ENCODE measurements at places on chromosomes 3 and 15. TPM values are rescaled to one million over a fixed set of nuclear protein-coding genes. Genes with fewer than 3 reads are reported as not detected.

TRPM1 gene
- not detected for total RNA-seq

GTF2E1 gene
- total RNA-seq, result 21.2 TPM

SNRK gene
- total RNA-seq, result 79.3 TPM

NMNAT3 gene
- total RNA-seq, result 7.5 TPM

RTP3 gene
- total RNA-seq, result not detected

UROC1 gene
- total RNA-seq, result not detected

CYP1A1 gene
- 0.51 TPM for total RNA-seq

GPR62 gene
- total RNA-seq, result 0.41 TPM

MEX3B gene
- total RNA-seq, result 9.1 TPM

- no peak for DNase-seq
These were observed 64.3 kb downstream of the MGLL start for GRCh38 chr3:127758013-127758412.

DNA sequence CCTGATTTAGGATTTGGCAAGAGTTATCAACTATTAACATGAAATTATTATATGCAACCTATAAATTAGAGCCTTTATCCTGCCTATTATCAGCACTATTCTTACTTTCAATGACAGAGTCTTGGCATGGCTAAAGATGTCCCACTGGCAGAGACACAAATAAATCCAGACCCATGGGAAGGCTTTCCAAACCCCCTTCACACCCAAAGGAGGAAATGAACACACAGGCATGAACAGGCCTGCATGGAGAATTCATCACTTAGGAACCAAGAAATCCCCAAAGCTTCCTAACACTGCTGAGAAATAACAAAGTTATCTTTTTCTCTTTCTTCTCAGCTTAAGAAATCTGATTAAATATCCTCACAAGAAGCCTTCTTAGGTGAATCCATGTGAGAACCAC, 213.9 kb downstream of the OCA2 start:
- peak; percentile 11 for DNase-seq

- no peak for DNase-seq
These were observed 66.4 kb downstream of the RFTN1 start for GRCh38 chr3:16447135-16447534.

GRCh38 chr3:15312550-15312949, 19.8 kb downstream of the SH3BP5 start:
- no peak for DNase-seq

- no peak for DNase-seq
These were observed 6.7 kb upstream of the SLC12A8 start for GRCh38 chr3:125219261-125219701.

- no peak for DNase-seq
These were observed 60.4 kb upstream of the RNF7 start for GRCh38 chr3:141677701-141678100.

DNA sequence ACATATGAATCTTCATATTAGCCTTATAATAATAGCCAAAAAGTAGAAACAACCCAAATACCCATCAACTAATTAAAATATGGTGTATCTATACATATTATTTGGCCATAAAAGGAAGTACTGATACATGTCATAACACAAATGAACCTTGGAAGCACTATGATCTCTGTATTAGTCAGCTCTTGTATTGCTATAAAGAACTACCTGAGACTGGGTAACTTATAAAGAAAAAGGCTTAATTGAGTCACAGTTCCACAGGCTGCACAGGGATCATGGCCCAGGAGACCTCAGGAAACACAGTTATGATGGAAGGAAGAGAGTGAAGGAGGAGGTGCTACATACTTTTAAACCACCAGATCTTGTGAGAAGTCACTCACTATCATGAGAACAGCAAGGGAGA, 16.0 kb upstream of the CCR2 start:
- DNase-seq, result no peak

GRCh38 chr3:42526616-42527367, 24.3 kb downstream of the VIPR1 start:
- DNase-seq, result no peak

DNA sequence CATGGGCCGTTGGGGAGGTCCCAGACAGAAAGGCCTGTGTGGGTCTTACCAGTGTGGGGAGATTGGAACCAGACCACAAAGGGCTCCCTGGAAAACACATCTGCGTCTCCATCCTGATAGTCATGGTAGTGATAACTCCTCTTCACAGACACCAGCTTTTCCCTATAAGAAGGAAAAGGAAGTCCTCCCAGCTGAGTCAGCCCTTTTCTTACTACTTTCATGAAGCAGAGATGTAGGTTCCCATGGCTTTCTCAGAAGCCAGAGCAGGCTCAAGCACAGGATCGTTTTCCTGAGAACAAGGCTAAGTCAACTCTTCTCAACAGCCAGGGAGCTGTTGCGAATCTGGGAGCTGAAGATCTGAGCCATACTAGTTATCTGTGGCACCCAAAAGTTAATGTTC, 6.1 kb downstream of the DNASE1L3 start:
- DNase-seq, result no peak

- DNase-seq, result no peak
These were observed 27.4 kb upstream of the BOC start for GRCh38 chr3:113183748-113184661.

DNA sequence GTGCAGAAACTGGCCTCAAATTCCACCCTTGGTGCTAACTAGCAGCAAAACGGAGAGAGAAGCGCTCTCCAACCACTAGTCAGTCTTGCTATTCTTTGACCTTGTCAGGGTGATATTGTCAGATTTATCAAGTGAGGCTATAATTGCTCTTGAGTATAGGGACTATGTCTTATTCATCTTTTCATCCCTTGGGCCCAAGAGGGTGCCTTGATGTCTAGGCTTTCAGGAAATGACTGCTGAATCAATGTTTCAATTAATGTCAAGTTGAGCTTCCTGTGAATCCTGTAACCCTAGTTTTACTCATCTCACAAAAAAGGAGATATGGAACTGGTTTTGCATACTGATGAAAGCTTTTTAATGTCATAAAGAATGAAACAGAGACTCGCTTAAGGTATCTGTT, 701.3 kb downstream of the EDEM1 start:
- DNase-seq, result no peak

- no peak for DNase-seq
These were observed 131.1 kb upstream of the GADL1 start for GRCh38 chr3:31025541-31025940.

DNA sequence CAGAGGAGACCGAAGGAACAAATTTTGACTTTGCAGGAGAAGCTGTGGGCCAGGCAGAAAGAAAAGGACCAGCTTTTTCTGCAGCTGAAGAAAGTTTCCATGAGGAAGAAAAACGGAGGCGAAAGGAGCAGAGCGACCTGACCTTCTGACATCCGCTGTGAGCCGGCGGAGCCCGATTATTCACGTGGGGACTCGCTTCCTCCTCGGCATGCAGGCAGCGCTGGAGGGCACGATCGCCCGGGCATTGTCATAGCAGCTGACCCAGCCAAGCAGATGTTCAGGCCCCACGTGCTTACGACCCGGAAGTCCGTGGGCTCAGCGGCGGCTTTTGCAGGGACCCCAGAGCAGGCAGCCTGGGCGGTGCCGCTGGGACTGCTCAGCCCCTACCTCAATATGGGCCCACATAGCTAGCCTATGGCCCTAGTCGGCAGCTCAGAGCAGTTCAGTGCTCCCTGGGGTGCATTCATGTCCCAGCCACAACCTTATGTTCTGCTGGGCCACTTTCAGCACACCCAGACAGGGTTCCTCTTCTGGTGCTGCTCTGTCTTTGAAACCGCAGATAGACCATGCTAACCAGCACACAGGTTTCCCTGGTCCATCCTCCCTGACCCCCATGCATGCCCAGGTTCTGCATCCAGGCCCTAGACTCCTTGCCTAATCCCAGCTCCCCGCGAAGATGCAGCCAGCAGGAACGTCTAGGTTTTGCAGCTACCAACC, 10.5 kb upstream of the EIF4A2 start:
- peak; percentile 66 for DNase-seq

- no peak for DNase-seq
These were observed 39.5 kb upstream of the GOLGA8J start for GRCh38 chr15:30043211-30043655.

- DNase-seq, result no peak
These were observed 365.8 kb downstream of the FOXP1 start for GRCh38 chr3:71217640-71218222.

GRCh38 chr3:25265284-25265683, 162.8 kb upstream of the RARB start:
- DNase-seq, result no peak

DNA sequence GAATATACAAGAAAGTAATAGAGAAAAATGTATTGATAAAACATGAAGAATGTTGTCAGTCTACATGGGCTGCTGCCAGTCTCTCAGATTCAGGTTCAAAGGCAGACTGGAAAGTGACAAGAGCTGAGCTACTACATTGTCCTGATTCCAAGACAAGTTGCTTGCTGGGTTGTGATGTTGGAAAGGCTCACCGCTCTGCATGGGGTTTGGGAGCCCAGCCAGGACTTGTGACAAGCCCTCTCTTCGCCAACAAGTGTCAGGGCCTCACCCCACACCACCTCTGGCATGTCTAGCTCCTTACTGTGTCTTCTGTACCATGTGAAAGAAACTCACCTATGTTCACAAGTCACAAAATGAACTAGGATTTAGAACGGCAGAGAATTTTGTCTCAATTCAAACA, 43.0 kb upstream of the SH3GL3 start:
- DNase-seq, result no peak

- no peak for DNase-seq
These were observed 11.5 kb downstream of the ACSBG1 start for GRCh38 chr15:78222745-78223395.

GRCh38 chr3:150020527-150020926, 49.8 kb upstream of the PFN2 start:
- no peak for DNase-seq

GRCh38 chr15:56053046-56053400, 59.6 kb upstream of the NEDD4 start:
- DNase-seq, result no peak

All from tongue (tissue), 3 donors.